CD4-positive, alpha-beta T cell treated with Interleukin-6 at 100 ng/mL for 8 hours (primary cell): ENCODE measurements at places on chromosomes 3 and 15.

- no peak for DNase-seq
These were observed 32.5 kb downstream of the BHLHE40 start for GRCh38 chr3:5011555-5012256.

DNA sequence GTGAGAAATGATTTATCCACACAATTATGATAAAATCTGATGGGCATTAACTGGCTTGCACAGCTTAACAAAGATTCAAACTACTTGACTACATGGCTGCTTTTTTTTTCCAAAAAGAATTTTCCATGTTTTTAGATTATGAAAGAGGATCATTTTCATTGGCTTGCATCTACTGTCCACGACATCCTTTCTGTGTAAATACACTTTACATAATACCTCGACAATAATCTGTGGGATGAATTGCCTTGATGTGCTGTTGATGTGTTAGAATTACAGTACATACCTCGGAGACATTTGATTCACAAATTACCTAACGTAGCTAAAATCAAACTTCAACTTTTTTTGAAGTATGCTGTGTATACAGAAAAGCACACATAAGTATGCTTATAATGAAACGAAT lies 104.4 kb downstream of the PPP2R3A start:
- no peak for DNase-seq

- no peak for DNase-seq
These were observed 26.5 kb downstream of the CFAP161 start for GRCh38 chr15:81160312-81161159.

DNA sequence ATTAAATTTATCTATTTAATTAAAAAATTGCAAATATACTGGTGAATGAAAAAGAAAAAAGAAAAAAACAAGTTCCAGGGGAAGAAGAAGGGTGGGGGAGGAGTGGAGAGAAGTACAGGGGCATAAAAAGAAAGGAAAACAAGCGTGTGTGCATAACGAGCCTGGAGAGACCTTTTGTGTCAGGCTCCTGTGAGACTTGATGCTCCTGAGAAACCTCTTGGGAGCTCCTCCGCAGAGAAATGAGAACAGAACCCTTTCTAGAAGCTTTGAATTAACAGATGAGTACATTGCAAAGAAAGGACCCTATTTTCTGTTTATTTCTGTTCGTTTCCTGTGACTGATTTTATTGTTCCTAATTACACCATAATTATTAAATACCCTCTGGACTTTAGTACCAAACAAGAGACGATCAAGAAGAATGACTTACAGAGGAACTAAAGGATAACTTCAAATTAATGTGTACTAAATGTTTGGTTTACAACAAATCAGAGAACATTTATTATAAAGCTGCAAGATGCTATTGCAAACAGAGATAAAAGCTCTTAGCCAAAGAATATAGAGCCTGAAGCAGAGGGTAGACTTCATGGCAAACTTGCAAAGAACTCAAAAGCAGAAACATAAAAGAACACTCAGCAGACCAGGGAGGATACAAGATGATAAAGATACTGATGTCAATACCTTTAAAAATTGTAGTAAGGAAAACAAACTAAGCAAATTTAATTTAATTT lies 74.7 kb downstream of the DPPA2 start:
- no peak for DNase-seq

DNA sequence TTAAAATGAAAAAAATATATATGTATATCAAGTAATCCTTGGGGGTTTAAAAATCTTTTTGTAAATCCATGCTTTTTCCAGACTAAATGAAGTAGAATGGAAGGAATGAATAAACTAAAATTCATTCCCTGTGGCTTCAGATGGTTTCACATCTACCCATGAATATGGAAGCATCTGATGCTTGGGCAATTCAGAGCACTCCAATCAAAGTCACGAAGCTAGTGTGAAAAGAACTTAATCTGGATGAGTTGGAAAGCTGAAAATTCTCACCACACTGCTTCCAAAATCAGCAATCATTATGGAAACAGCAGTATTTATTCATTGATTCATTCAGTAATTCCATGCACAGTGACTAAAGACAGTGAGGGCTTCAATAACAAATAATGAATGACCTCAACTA lies 55.2 kb downstream of the SUMF1 start:
- DNase-seq: no peak

DNA sequence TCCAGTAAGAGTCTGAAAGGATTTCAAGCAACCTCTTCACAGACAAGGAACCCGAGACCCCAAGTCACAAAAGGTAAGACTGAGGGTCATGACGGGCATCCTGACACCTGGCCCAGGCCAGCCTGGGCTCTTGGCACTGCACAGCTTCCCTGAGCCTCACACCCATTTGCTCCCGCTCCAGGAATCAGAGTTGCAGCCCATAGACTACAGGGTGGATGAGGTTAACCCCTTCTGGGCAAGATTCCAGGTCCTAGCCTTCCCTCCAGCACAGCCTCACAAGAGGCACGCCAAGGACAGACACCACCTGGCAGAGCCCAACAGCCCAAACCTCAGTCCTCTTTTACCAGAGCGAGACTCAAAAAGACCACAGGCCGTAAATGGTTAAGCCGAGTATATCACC lies 36.2 kb downstream of the RBPMS2 start:
- DNase-seq: no peak

GRCh38 chr15:55700876-55701275 lies 42.1 kb downstream of the PRTG start:
- DNase-seq: no peak

DNA sequence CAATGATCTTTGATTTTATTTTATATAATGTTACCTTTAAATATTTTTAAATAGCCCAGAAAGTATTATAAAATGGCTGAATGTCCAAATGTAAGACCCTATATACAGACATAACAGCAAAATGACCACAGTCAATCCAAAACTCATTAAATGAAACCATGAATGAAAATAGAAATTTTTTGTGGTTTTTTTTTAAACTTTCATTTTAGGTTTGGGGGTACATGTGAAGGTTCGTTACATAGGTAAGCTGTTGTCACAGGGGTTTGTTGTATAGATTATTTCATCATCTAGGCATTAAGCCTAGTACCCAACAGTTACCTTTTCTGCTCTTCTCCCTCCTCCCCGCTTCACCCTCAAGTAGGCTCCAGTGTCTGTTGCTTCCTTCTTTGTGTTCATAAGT lies 108.8 kb downstream of the FAIM start:
- no peak for DNase-seq

GRCh38 chr15:38684440-38685010 lies 119.9 kb upstream of the RASGRP1 start:
- no peak for DNase-seq

DNA sequence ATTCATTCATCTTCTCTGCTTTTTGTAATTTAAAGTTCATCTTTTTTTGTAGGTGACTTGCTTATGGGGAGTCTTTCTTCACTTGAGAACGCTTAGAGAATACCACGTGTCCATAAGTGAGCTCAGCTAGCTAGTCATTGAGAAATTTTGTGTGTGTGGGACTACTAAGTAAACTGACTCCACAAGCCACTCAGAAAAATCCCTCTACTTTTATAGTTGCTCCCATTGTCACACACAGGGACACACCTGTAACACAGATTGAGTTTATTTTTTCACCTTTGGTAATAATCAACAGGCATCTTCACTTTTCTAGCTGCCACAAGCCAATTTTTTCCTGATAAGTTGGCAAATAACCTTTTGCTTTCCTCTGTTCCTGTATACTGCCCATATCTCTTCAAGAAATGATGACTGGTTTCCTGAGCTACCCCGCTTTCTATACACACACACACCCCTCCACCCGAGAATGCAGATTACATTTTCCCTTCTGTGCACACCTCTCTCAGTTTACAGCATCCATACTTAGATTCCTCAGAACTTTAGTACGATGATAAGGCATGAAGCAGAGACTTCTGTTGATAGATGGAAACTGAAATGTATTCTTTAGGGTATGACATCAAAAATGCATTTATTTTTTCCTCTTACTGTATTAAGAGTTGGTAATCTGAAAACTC lies 4.6 kb downstream of the TSC22D2 start:
- no peak for DNase-seq

DNA sequence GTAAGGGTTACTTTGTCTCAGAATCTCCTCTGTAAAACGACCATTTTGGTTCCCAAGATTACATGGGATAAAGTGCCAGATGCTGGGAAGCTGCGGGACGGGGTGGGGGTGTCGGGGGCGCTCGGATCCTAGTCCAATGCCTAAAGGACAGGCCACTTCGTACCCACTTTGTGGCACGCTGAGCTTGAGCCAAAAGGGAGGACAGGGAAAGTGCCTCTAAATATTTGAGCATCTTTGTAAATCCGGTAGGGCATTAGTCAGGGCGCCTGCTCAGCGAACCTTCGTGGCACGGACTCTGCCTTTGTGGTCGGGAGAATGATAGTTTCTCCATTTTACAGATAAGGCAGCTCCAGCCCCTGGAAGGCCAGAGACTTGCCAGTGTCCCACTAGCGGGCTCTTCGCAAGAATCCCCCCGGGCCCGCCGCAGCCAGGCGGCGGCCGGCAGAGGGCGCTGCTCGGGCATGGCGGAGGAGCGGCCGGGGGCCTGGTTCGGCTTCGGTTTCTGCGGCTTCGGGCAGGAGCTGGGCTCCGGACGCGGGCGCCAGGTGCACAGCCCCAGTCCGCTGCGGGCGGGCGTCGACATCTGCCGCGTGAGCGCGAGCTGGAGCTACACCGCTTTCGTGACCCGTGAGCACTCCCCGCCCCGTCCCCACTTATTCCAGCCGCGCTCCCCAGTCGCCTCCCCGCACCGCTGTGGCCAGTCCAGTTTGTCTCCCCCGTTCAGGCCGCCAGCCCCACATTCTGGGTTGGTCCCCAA lies 1.8 kb downstream of the RCCD1 start:
- peak; percentile 48 for DNase-seq

GRCh38 chr15:74374648-74375302 lies 7.3 kb upstream of the CYP11A1 start:
- no peak for DNase-seq

GRCh38 chr3:15629860-15630597 lies 28.5 kb downstream of the BTD start:
- peak; percentile 77 for DNase-seq

- no peak for DNase-seq
These were observed 105.4 kb downstream of the TLE3 start for GRCh38 chr15:69992348-69992747.

- DNase-seq: no peak
These were observed 147.3 kb upstream of the TRIM42 start for GRCh38 chr3:140530603-140531002.

DNA sequence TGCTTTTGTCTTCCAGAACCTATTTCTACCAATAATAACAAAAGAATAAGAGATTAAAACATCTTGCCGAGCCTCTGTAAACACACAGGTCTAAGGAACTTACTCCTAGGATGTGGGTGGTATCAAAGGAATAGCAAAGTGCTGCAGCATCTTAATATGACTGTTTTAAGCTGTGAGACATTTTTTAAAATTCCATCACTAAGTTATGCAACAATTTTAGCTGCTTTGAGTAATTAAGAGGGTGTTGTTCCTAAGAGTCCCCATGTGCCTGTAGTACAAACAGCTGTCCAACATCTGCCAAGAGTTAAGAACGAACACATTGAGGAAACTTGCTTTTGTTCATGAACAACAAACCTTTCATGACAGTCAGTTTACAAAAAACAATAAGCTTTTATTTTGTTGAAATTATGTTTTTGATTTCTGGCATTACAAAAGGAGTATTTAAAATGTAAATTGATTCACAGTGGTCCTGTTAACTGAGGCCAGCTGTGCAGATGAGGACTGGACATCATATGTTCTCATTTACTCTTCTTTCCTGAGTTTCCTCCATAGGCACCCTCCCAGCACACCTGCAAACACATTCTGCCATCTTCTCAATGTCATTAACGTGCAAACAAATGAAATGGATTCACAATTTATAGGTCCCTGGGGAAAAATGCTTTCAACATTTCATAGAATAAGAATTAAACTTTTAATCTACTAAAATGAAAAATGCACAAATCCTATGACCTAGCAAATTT lies 337.3 kb upstream of the ARHGEF26 start:
- no peak for DNase-seq

- no peak for DNase-seq
These were observed 6.9 kb downstream of the MAN2A2 start for GRCh38 chr15:90909976-90910375.

DNA sequence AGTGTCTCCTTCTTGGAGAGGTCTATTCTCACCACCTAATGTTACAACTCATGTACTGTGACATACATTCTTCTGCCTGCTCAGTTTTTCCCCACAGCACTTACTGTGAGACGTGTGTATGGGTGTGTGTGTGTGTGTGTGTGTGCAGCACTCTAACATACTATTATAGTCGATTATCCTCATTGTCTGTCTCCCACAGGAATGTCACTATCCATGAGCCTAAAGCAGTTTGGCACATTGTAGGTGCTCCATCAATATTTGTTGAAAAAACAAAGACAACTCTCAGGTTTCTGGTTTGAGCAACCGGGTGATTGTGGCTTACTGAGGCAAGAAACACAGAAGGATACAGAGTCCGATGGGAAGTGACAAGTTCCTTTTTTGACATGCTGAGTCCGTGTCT lies 8.6 kb upstream of the ZNF148 start:
- DNase-seq: no peak

DNA sequence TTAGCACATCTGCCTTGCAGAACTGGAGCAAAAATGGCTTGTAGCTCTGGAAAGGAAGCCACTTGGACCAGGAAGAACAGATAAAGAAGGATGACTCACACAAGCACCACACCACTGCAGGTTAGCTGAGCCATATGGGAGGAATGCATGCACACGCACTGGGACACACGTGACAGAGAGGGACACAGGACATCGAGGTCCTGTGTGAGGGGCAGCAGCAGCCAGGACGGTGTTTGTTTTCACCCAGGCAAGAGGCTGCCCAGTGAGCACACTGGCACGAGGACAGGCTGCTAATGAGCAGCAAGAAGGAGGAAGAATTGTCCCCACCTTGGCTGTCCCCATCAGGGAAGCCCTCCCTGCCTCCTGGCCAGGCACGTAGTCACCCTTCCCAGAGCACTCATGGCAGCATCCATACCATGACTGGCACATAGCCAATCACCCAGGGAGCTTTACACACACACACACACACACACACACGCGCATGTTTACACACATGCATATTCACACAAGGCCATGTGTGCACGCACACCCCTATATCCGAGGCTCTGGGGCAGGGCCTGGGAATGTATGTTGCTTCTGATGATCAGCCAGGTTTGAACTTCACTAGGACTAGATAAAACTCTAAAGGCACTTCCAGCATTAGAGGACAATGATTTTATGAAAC lies 24.0 kb upstream of the SPTBN5 start:
- no peak for DNase-seq

- DNase-seq: no peak
These were observed 19.0 kb downstream of the USP13 start for GRCh38 chr3:179671747-179672242.

- DNase-seq: no peak
These were observed 189.9 kb upstream of the THRB start for GRCh38 chr3:24684506-24685023.
